ENCODE measurements at places on chromosomes 5 and 9. TPM values are rescaled to one million over a fixed set of nuclear protein-coding genes. Genes with fewer than 3 reads are reported as not detected.

- DNase-seq = no peak
Measured at GRCh38 chr5:39025456-39025855, 48.7 kb downstream of the RICTOR start.

DNA sequence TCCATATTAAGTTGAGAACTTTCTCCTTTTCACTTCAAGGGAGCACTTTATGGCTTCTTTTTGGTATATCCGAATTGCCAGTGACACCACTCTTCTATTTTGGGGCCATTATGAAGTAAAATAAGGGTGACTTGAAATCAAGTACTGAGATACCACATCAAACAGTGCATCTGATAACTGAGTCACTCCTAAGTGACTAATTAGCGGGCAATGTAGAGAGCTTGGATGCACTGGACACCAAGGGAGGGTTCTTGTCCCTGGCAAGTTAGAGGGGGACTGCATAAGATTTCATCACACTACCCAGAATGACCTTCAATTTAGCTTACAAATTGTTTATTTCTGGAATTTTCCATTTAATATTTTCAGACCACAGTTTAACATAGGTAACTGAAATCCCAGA, 813.9 kb upstream of the CDH10 start:
- DNase-seq = no peak

DNA sequence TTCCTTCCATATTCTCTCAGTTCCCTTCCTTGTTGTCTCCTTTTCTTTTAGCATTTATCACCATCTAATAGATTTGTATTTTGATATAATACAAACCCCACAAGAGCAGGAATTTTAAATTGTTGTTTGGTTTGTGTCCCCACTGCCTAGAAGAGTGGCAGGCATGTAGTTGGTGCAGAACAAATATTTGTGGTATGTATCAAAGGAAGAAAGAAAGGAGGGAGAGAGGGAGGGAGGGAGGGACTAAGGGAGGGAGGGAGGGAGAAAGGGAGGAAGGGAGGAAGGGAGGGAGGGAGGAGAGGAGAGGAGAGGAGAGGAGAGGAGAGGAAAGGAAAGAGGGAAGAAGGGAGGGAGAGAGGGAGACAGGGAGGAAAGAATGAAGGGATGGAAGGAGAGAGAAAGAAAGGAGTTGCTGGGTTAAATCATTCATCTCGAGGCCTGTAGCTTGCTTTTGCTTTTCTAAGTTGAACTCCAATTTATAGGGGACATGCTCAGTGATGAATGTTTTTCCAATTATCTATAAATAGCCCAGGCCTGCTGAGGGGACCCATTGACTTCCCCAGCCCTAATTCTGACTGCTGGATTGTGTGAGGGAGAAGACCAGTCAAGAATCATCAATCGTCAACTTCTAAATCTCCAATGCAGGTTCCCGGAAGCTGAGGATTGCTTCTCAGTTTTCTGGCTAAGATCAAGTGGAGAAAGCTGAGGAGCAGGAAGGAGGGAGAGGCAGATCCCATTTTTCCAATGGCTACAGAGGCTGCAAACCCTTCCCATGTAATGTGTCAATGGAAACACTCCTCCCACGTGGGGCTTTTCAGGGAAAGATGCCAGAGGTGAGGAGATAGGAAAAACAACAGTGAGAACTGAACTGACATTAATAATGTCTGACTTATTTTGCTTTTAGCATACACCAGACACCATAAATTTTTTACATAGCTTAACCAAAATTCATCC, 320.7 kb downstream of the ASTN2 start:
- no peak for DNase-seq

DNA sequence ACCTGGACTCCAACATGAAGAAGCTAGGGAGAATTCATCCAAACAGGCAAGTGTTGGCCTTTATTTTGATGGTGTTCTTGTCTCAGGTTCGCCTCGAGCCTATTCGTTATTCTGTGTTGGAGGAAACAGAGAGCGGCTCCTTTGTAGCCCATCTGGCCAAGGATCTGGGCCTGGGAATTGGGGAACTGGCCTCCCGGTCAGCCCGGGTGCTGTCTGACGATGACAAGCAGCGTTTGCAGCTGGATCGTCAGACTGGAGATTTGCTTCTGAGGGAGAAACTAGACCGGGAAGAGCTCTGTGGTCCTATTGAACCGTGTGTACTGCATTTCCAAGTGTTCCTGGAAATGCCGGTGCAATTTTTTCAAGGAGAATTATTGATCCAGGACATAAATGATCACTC, 367 bp downstream of the PCDHB4 start:
- no peak for DNase-seq

Gene TTLL11
- 2.6 TPM for total RNA-seq

Gene LCP2
- 386 TPM for total RNA-seq

- DNase-seq = no peak
Measured at GRCh38 chr5:1103093-1103492, 8.8 kb downstream of the SLC12A7 start.

GRCh38 chr5:170067574-170068170, 38.0 kb upstream of the FOXI1 start:
- no peak for DNase-seq

- DNase-seq = no peak
Measured at GRCh38 chr5:160271836-160272235, 40.5 kb downstream of the CCNJL start.

DNA sequence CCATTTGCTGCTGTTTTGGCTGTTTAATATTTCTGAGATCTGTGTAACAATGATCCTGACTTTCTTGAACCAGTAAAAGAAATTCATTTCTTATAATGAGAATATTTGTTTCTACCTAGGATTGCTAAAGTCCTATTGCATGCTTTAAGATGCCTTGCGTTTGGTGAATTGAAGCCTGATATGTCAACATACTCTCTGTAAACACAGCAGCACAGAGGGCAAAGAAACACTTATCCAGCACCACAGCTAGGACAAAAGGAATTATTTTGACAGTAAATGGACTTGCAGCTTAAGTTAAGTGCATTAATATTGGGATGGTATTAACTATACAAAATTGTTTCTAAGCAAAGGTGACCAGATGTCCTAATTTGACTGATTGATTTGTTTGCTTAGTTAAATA, 2031.2 kb upstream of the CDH6 start:
- DNase-seq = no peak

Gene XPA
- 10.2 TPM for total RNA-seq

DNA sequence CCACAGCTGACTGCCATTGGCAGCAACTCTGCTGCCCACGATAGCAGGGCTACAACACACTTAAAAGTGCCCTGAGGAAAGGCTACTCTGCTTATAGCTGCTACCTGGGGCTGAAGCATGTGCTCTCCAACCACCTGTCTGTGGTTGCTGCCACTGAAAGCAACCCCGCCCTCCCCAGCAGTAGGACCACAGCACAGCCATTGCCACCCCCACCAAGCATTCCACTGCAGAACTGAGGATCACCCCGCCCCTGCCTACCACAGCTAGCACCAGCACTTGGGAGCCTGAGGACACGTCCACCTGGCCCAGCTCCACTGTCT, 85.8 kb downstream of the LPAR1 start:
- no peak for DNase-seq

Gene SLC6A7
- not detected for total RNA-seq

Gene BHMT2
- not detected for total RNA-seq

Gene SLC6A19
- total RNA-seq = not detected

DNA sequence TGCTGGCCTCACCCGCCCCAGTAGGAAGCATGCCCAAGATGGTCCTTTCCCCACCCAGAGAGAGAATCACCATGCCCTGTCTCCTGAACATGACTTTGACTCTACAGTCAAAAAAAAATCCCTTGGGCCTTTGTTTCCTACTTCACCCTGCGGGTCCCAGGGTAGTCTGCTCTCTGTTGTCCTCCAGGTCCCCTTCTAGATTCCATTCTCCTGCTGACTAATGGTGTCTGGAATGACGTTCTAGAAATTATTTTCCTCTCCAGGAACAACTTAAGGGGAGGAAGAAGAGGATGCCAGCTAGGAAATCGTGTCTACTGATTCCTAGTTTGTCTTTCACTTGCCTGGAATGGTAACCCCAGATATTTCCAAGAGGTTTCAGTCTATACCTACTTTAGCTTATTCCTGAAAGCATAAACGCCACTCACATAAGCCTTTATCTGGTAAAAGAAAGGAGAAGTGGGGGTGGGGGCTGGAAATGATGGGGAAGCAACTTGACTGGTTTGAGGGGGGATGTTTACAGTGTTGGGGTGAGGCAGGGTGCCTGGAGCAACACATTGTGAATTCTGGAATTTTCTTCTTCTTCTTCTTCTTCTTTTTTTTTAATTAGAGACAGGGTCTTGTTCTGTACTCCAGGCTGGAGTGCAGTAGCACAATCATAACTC, 93.9 kb downstream of the SNX18 start:
- no peak for DNase-seq

Gene FOXI1
- not detected for total RNA-seq

GRCh38 chr5:72499730-72500129, 7.5 kb downstream of the ZNF366 start:
- DNase-seq = no peak

DNA sequence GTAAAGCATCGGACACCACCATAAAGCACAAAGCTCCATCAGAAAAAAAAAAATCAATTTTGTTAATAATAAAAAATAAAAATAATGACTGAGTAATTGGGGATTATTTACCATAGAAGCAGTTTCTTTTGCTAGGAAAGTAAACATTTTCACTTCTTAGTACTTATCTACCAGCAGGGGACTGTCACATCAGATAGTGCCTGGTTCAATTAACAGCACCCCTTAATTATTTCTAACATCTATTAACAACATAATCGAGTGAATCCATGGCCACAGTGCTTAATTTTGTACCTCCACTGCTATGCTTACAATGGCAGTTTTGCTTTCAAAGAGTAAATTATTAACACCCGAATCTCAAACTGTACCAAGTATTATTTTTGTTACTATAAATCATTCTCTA, 221.7 kb downstream of the SMARCA2 start:
- DNase-seq = no peak

DNA sequence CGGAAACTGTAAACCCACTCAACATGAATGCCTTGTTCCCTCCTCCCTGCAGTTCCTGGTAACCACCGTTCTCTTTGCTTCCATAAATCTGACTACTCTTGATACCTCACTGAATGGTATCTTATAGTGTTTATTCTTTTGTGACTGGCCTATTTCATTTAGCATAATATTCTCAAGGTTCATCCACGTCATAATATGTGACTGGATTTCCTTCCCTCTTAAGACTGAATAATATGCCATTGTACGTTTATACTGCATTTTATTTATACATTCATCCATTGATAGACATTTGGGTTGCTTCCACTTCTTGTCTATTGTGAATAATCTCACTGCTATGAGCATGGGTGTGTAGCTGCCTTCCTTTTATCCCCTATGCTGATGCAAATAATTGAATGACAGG, 253.3 kb upstream of the SMARCA2 start:
- DNase-seq = no peak

DNA sequence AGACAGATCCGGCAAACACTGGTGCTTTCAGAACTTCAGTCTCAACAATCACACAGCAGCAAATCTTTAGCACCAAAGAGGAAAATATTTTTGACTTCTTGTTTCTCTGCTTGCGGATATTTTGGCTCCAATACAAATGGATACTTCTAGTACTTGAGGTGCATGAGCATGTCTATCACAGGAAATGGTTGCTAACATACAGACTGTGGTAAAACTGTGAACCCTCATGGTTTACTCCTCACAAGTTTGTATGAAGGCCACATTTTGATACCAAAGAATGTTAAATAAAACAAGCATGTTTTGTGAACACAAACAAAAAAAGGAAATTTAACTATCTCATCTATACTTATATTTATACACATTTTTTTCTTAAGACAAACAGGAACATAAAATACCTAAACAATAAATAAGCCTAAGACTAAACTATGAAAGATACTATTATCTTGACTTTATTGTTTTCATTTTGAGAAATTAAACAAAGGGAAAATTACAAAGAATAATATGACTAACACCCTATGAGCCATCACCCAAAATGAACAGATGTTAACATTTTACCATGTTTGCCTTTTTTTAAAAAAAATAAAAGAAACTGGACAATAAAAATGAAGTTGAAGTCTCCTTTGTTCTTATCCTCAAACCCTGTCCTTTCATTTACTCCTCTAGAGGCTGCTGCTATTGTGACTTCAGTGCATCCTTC, 135.0 kb upstream of the LHFPL2 start:
- DNase-seq = no peak

- DNase-seq = no peak
Measured at GRCh38 chr5:83475391-83475863, 3.9 kb downstream of the VCAN start.
